ENCODE measurements at places on chromosomes 1 and 21. TPM values are rescaled to one million over a fixed set of nuclear protein-coding genes. Genes with fewer than 3 reads are reported as not detected.

Gene PEX19
- total RNA-seq: 96.2 TPM

DNA sequence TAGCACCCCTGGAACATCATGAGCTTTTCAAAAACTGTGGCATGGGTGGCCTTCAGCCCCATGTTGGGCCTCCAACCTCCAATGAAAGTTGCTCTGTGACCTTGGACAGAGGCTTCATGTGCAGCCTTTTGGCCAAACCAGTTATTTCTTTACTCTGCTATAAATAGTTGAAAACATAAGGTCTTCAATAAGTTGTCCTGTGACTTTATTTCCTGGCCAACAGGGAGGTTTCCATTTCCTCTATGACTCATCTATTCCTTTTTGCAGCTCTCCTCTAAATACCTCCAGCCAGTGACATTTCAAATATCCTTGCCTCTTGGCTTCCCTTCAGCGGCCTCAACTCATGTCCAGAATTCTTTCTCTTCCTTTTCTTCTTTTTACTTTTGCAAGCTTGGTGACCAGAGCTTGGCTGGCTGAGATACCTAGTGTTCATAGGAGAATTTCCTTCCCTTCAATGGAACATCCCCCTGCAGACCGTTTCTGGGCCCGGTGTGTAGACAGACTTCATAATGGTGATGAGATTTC is 22.7 kb upstream of the TRIM67 start:
- DNase-seq: no peak

DNA sequence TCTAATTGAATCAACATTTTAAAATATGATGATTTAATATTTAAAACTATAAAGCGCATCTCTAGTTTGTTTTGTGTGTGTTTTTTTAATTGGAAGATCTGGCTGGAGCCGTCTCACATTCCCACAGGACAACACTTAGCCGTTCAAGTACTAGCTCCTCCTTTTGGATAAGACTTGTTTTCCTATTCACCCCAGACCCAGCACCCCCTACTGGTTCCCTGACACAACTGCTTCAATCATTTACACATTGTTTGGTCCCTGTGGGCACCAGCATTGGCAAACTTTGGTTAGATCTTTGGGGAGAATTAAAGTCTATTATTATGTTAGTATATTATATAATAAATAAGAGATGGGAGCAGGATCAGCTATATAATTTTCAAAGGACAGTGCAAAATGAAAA is 34.5 kb downstream of the TYW3 start:
- DNase-seq: no peak

- DNase-seq: no peak
These were observed 45.5 kb upstream of the PRRX1 start for GRCh38 chr1:170618421-170618820.

- DNase-seq: no peak
These were observed 66.6 kb downstream of the SYT2 start for GRCh38 chr1:202643397-202644218.

Gene SLC45A1
- 2.0 TPM for total RNA-seq

Gene HIVEP3
- total RNA-seq: 6.5 TPM

Measured in left ventricle myocardium superior (tissue), 1 donor.